GM23338 (cell line): ENCODE measurements at places on chromosomes 7 and 10. TPM values are rescaled to one million over a fixed set of nuclear protein-coding genes. Genes with fewer than 3 reads are reported as not detected.

GRCh38 chr7:1651891-1652290, 18.2 kb upstream of the ELFN1 start:
- DNase-seq: no peak
- no peak overlapping the region for H3K4me3 ChIP-seq
- H3K4me1 ChIP-seq: no peaks in the 10 kb centered on the region
- H3K27ac ChIP-seq: no peak overlapping the region

GRCh38 chr7:158139499-158139898, 448.1 kb downstream of the PTPRN2 start:
- DNase-seq: no peak
- no peak overlapping the region for H3K27ac ChIP-seq
- no peaks in the 10 kb centered on the region; the same call in 1 of the 2 replicates for H3K36me3 ChIP-seq
- no peaks in the 10 kb centered on the region for H3K4me1 ChIP-seq
- no peak overlapping the region for H3K4me3 ChIP-seq

Gene SEC23IP
- total RNA-seq: 27.9 and 35.2 TPM in 2 replicates

DNA sequence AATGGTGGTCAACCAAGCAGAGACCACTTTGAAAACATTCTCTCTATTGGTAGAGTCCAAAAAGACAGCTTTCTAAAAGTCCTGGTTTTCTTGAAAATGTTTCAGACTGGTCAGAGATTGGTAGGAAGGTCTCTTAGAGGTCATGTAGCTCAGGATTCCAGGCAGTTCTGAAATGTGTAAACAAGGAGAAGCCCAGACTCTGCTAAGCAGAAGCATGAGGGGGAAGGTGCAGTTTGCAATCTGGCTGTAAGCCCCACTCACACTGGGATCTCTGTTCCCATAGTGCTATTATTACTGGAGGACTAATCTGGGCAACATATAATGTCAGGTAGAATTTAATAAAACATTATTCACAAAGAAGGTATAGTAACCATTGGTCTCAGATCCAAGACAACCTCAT, 101.1 kb downstream of the MAGI2 start:
- H3K4me3 ChIP-seq: no peak overlapping the region
- no peaks in the 10 kb centered on the region for H3K4me1 ChIP-seq
- no peak for DNase-seq
- H3K36me3 ChIP-seq: no peaks in the 10 kb centered on the region
- no peak overlapping the region for H3K27ac ChIP-seq
- H3K27me3 ChIP-seq: no peaks in the 10 kb centered on the region

DNA sequence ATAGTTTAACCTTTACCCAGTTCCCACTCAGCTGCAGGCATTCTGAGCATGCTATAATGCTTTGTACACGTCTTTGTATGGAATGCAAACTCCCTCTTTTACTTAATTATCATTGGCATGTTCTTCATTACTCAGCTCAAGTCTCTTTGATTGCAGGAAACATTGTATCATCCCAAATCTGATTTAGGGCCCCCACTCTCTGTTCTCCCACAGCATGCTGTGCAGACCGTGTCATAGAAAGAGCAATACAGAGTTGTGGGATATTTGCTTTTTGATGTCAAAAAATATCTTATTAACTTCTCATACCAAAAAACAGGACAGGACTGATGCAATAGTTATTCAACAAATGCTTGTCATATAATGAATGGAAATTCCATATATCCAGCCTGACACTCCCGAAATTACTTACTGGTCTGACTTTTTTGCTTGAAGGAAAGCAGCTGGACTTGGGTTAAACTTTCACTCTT, 1081.5 kb upstream of the C7orf33 start:
- no peaks in the 10 kb centered on the region; the same call in 1 of the 2 replicates for H3K36me3 ChIP-seq
- no peaks in the 10 kb centered on the region for H3K4me1 ChIP-seq
- DNase-seq: no peak
- H3K4me3 ChIP-seq: no peak overlapping the region
- H3K27ac ChIP-seq: no peak overlapping the region
- H3K27me3 ChIP-seq: no peaks in the 10 kb centered on the region

Gene CTNNA3
- total RNA-seq: 0.50 and 3.3 TPM in 2 replicates

DNA sequence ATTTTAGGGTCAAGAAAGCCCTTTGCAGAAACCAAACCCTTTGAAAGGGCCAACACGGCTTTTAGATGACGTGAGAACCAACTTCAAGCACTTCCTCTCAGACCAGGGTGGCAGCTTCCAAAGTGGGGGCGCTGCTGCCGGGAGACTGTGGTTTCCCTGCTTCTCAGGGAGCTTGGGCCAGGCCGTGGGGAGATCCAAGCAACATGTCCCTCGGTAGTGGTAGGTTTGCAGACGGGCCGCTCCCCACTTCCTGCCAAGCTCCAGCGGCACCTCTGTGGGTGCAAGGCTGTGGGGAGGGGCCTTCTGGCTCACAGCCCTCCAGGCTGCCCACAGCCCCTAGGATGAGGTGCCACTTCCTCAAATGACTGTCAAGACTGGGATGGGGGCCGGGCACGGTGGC, 132.4 kb downstream of the FAM53B start:
- DNase-seq: no peak
- no peak overlapping the region for H3K27ac ChIP-seq
- no peaks in the 10 kb centered on the region for H3K27me3 ChIP-seq
- no peaks in the 10 kb centered on the region for H3K4me1 ChIP-seq
- H3K4me3 ChIP-seq: no peak overlapping the region

DNA sequence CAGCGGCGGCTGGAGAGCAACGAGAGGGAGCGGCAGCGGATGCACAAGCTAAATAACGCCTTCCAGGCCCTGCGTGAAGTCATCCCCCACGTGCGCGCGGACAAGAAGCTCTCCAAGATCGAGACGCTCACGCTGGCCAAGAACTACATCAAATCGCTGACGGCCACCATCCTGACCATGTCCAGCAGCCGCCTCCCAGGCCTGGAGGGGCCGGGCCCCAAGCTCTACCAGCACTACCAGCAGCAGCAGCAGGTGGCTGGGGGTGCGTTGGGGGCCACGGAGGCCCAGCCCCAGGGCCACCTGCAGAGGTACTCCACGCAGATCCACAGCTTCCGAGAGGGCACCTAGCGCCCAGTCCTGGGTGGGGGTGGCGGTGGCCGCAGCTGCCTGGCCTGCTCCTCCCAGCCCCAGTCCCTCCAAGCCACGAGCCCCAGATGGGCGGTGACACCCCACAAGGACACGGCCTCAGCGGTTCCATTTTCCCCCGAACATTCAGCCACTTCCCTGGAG, 1.3 kb downstream of the BHLHA15 start:
- no peak overlapping the region for H3K4me3 ChIP-seq
- DNase-seq: no peak
- no peaks in the 10 kb centered on the region for H3K4me1 ChIP-seq
- no peaks in the 10 kb centered on the region for H3K36me3 ChIP-seq

- H3K4me1 ChIP-seq: peaks cover 49% of the 10 kb centered on the region
- no peaks in the 10 kb centered on the region for H3K27me3 ChIP-seq
- H3K4me3 ChIP-seq: no peak overlapping the region
- DNase-seq: no peak
- H3K27ac ChIP-seq: no peak overlapping the region
- H3K36me3 ChIP-seq: no peaks in the 10 kb centered on the region
Observed at GRCh38 chr7:127803626-127804025, 151.6 kb downstream of the SND1 start.

GRCh38 chr10:122208571-122209430, 62.3 kb upstream of the BTBD16 start:
- no peak overlapping the region for H3K27ac ChIP-seq
- DNase-seq: no peak
- H3K4me3 ChIP-seq: no peak overlapping the region
- peaks cover 4% of the 10 kb centered on the region; the same call in 1 of the 2 replicates for H3K4me1 ChIP-seq
- peaks cover 3% of the 10 kb centered on the region; the same call in 1 of the 2 replicates for H3K36me3 ChIP-seq

GRCh38 chr7:102180727-102181126, 105.9 kb upstream of the SH2B2 start:
- no peak for DNase-seq
- no peak overlapping the region for H3K4me3 ChIP-seq
- no peaks in the 10 kb centered on the region for H3K27me3 ChIP-seq
- H3K4me1 ChIP-seq: no peaks in the 10 kb centered on the region
- H3K27ac ChIP-seq: no peak overlapping the region
- H3K36me3 ChIP-seq: peaks cover 4% of the 10 kb centered on the region; the same call in 1 of the 2 replicates

DNA sequence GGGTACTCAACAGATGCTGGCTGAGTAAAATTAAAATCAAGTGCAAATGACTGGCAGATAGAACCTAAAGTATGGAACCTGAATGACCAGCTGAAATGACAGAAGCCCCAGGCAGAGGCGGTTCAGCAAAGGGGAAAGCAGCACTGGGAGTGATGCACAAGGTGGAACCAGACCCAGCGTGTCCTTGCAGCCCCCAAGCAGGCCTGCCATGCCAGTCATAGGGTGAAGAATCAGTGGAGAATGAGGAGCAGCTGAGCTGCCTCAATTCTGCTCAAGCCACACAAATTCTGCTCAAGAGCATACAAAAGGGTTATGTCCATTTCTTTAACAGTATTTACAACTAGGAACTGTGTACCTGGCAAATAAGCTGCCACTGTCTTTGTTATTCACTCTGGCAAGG, 8.7 kb downstream of the ACTR1A start:
- H3K4me1 ChIP-seq: no peaks in the 10 kb centered on the region
- H3K27me3 ChIP-seq: no peaks in the 10 kb centered on the region
- H3K4me3 ChIP-seq: no peak overlapping the region
- no peak for DNase-seq
- H3K36me3 ChIP-seq: peaks cover 10% of the 10 kb centered on the region; the same call in 1 of the 2 replicates

DNA sequence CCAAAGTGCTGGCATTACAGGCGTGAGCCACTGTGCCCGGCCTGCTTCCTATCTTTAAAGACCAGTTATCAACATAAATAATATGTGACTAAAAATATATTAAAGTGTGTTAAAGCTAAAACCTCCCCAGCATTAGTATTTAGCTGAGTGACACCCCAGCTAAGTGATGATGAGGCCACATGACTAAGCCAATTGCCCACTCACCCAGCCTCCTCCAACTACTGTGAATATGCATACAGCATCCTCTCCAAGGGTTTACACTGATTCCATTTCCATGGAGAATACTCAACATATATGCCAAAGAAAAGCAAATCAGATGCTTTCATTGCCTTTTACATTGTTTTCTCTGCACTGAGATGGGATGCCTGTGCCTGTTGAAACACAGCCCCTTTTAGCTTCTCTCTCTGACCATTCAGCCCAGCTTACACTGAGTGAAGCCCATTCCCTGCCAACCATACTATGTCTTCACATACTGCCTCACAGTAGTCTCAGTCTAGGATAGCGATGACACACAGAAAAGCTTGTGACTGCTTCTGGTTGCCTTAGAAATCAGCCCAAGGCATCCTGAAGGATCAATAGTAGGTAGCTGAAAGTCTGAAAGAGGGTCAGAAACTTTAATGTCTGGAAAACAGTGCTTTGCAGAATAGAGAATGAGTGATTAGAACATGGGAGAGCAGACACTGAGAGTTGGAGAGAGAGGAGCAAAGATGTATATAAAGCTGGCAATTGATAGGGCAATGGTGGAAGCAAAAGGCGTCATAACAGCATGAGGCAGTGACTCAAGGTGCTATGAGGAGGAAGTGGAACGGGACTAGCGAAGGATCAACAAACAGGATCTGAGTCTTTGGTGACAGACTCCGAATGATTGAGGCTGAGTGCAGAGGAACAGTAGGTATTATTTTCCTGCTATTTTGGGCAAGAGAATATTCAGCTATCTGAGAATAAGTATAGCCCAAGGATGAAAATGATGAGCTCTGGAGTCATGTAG, 19.8 kb upstream of the ATE1 start:
- H3K27ac ChIP-seq: no peak overlapping the region; the same call in 1 of the 2 replicates
- no peaks in the 10 kb centered on the region for H3K27me3 ChIP-seq
- DNase-seq: no peak
- H3K4me1 ChIP-seq: no peaks in the 10 kb centered on the region
- H3K4me3 ChIP-seq: no peak overlapping the region

DNA sequence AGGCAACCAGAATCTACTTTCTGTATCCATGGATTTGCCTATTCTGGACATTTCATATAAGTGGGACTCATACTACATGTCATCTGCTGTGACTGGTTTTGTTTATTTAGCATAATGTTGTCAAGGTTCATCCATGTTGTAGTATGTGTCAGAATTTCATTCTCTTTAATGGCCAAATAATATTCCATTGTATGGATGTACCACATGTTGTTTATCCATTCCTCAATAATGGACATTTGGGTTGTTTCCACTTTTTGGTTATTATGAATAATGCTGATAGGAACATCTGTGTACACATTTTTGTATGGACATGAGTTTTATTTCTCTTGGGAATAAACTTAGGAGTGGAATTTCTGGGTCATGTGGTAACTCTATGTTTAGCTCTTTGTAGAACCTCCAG, 133.7 kb downstream of the CREB5 start:
- H3K36me3 ChIP-seq: peaks cover 5% of the 10 kb centered on the region; the same call in 1 of the 2 replicates
- DNase-seq: no peak
- no peak overlapping the region for H3K4me3 ChIP-seq
- H3K27ac ChIP-seq: no peak overlapping the region
- no peaks in the 10 kb centered on the region for H3K27me3 ChIP-seq
- no peaks in the 10 kb centered on the region for H3K4me1 ChIP-seq

GRCh38 chr7:118214833-118215182, 9.7 kb upstream of the ANKRD7 start:
- no peaks in the 10 kb centered on the region for H3K27me3 ChIP-seq
- no peak overlapping the region for H3K27ac ChIP-seq
- peak overlapping the region; percentile 54 for H3K4me3 ChIP-seq
- H3K4me1 ChIP-seq: no peaks in the 10 kb centered on the region
- no peak for DNase-seq

Gene VAX1
- total RNA-seq: not detected in 2 replicates

Gene MRLN
- total RNA-seq: not detected in 2 replicates

Gene DLD
- total RNA-seq: 68.6 and 76.2 TPM in 2 replicates

Gene THSD7A
- 1.3 and 1.7 TPM in 2 replicates for total RNA-seq

GRCh38 chr7:31707089-31707488, 20.1 kb downstream of the PPP1R17 start:
- H3K4me1 ChIP-seq: peaks cover 16% of the 10 kb centered on the region
- H3K27me3 ChIP-seq: peaks cover 42% of the 10 kb centered on the region
- no peak overlapping the region for H3K4me3 ChIP-seq

- H3K27me3 ChIP-seq: no peaks in the 10 kb centered on the region
- no peak overlapping the region for H3K4me3 ChIP-seq
- H3K36me3 ChIP-seq: no peaks in the 10 kb centered on the region
- no peaks in the 10 kb centered on the region for H3K4me1 ChIP-seq
- no peak overlapping the region for H3K27ac ChIP-seq
- DNase-seq: no peak
Observed at GRCh38 chr10:15222511-15222910, 54.0 kb upstream of the NMT2 start.

Gene LDB3
- 0.14 and 0.85 TPM in 2 replicates for total RNA-seq
